ENCODE measurements at places on chromosomes 7 and 10.

DNA sequence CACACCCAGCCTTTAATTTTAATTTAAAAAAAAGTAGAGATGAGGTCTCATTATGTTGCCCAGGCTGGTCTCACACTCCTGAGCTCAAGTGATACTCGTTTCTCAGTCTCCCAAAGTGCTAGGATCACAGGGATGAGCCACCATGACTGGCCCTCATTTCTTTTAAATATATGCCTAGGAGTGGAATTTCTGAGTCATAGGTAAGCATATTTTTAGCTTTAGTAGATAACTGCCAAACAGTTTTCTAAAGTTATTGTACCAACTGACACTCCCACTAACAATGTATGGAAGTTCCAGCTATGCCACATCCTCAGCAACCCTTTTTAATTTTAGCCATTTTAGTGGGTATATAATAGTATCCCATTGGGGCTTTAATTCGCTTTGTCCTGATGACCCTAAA lies 13.8 kb upstream of the PPIF start:
- no peak for DNase-seq

- DNase-seq: no peak
These were observed 19.4 kb downstream of the MCM10 start for GRCh38 chr10:13180788-13181187.

DNA sequence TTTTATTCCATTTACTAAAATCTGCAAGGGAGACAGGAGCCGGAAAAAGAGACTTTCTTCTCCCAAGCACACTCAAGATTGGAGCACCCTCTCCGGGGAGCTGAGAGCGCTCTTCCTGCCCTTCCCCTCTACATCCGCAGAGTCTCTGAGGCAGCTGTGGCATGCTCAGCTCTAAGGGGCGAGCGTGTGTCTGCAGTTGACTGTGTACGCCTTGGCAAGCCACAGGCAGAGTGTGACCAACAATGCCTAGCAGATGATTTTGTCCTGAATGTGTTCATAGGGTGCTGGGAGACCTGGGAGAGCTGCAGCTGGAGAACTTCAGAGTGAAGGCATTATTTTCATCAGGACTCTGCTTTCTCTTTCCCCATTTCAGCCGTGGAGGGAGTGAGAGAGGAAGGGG lies 20.7 kb downstream of the MTURN start:
- no peak for DNase-seq

- DNase-seq: no peak
These were observed 83.3 kb upstream of the PAX2 start for GRCh38 chr10:100662067-100662466.

- DNase-seq: peak; percentile 24
These were observed 178.0 kb upstream of the GLI3 start for GRCh38 chr7:42414941-42415505.

- DNase-seq: no peak
These were observed 123.8 kb downstream of the TFEC start for GRCh38 chr7:115906731-115907130.

DNA sequence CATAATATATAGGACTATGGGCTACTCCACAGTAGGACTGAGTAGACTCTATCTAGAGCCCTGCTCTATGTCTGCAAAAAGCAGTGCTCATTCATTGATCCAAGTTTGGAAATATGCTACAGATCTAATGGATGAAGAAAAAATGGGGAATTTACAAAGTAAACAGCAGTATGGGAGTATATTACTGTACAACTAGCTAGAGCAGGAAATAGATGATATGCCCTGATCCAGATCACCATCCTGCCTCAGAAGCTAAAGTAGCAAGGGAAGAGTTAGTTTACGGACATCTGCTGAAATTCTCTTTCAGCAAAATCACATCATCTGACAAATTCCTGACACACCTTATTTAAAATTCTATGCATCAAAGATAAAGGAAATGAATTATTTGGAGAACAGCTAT lies 168.2 kb upstream of the SEMA3A start:
- no peak for DNase-seq

DNA sequence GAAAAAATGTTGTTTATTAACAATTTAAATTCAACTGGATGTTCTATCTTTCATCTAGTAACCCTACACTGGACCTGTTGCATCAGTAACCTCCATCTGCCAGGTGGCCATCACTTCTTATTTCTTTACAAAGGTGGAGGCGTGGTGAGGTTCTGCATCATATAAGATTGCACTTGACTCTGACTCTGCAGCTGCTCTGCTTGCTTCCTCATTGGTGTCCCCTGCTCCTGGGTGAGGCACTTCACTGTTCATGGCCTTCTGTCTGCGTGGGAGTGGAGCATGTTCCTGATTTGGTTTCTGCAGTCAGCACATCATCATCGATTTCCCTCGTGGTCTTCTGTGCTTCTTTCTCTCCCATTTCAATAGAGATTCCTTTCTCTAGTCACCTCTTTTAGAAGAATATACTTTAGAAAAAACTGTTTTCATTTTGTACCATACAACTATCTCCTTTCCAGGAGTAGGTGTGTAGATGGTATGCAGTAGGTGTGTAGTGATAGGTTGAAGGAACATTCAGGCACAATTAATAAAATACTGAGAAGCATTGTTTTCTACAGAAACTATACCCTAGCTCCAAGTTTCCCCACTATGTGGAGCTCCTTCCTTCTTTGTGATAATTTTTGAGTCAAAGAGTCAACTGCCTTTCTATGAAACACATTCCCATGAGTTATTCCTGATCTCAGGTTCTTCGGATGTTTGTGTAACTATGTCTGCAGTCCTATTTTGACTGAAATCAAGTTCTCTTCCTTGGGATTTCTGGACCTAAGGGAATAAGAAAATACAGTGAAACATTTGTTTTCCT lies 231.7 kb upstream of the CNTNAP2 start:
- peak; percentile 3 for DNase-seq

DNA sequence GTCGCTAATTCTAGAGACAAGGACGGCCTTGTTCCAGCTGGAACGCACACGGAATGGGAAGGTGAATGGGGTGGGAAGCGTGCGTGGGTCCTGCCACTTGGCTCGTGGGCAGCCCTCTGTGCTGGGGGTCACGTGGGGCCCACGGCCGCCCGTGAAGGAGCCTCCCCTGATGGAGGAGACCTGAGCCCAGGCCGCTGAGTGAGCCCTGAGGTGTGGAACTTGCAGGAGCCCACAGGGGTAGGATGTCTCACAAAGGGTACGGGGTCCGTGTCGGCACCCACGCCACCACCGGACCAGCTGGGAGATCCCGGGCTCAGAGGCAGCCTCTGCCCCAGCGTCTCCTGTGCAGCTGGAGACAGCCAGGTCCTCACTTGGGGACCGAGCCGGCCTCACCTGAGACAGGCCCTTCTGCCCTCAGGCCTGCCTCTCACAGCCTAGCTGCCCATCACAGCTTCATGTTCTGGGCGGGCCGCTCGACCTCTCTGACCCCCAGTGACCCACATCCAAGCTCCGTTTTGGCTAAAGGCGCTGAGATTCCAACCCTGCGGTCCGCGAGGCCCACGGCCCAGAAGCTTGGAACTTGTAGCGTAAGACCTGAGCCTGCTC lies 84.8 kb downstream of the FOXL3 start:
- no peak for DNase-seq

GRCh38 chr10:128481152-128481840 lies 355.1 kb upstream of the MKI67 start:
- no peak for DNase-seq

GRCh38 chr7:121961089-121961867 lies 88.3 kb downstream of the PTPRZ1 start:
- peak; percentile 78 for DNase-seq

- DNase-seq: no peak
These were observed 687 bp downstream of the HELLS start for GRCh38 chr10:94546049-94546900.

DNA sequence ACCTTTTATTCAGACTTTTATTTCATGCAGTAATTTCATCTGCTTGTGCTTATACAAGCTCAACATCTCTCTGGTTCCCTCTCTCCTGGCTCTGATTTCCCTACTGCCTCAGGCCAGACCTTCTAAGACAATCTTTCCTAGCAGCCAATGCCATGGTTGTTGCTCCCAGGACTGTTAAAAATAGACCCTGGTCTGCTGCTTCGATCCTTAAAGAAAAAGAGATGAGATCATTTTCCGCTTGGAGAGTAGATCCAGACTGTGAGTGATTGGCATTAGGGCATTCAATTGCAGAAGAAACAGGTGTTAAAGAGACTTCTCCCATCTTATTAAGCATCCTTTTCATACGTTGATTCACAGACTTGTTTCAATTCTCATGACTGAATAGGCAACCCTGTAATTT lies 68.4 kb upstream of the ITGB1 start:
- DNase-seq: no peak

GRCh38 chr7:127884066-127884559 lies 147.1 kb downstream of the LRRC4 start:
- no peak for DNase-seq

- no peak for DNase-seq
These were observed 304.3 kb upstream of the PITRM1 start for GRCh38 chr10:3476640-3477448.

GRCh38 chr7:150382123-150382843 lies 3.2 kb downstream of the ZNF775 start:
- DNase-seq: no peak

- no peak for DNase-seq
These were observed 51.3 kb upstream of the KCND2 start for GRCh38 chr7:120221666-120222065.

DNA sequence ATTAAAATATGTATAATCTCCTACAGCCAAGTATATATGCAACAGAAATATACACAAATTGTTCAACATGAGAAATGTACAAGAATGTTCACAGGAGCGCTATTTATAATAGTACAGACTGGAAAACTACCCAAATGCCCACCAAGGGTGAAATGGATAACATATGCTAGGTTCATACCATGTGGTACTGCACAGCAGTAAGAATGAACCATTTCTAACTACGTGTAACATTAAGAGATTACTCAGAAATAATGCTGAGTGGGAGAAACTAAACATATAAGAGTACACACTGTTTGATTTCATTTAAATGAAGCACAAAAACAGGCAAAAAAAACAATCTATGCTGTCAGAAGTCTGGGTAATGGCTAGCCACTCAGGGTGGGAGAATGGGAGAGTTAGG lies 45.8 kb downstream of the RNLS start:
- no peak for DNase-seq

- no peak for DNase-seq
These were observed 178.8 kb downstream of the TPK1 start for GRCh38 chr7:144656965-144657517.

GRCh38 chr10:124864421-124865193 lies 63.0 kb downstream of the ABRAXAS2 start:
- no peak for DNase-seq

DNA sequence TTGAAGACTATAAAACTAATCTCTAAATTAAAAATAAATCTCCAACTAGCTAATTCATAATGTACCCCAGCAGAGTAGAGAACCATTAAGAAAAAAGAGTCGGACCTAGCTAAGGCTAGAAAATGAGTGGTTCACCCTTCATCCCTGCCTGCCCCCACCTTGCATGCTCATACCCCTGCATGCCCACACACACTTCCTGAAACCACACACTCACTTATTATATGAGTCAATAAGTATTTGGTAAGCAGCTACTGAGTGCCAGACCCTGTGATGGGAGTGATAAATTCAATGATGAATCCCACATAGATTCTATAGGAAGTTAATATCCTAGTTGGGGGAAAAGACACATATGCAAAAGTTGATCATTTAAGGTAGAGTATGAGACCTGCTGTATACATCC lies 152.9 kb upstream of the INHBA start:
- DNase-seq: no peak

DNA sequence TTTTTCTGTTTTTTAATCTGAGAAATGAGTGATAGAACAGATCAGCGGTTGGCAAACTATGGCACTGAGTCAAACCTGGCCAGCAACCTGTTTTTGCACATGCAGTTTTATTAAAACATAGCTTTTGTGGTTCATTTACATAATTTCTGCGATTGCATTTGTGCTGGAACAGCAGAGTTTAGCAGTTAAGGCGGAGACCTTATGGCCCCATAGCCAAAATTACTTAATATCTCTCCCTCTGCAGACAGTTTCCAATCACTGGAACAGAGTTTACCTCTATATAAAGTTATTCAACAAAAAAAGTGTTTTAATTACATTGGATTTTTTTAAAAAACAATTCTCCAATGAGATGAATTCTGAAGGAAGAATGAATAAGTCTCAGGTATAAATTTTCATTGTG lies 212.1 kb downstream of the DGKB start:
- DNase-seq: no peak

GRCh38 chr7:112554591-112554990 lies 73.8 kb downstream of the LSMEM1 start:
- no peak for DNase-seq

GRCh38 chr7:26001662-26002244 lies 150.2 kb upstream of the NFE2L3 start:
- no peak for DNase-seq

- peak; percentile 99 for DNase-seq
These were observed 204.4 kb downstream of the CXCL12 start for GRCh38 chr10:44180321-44181168.

DNA sequence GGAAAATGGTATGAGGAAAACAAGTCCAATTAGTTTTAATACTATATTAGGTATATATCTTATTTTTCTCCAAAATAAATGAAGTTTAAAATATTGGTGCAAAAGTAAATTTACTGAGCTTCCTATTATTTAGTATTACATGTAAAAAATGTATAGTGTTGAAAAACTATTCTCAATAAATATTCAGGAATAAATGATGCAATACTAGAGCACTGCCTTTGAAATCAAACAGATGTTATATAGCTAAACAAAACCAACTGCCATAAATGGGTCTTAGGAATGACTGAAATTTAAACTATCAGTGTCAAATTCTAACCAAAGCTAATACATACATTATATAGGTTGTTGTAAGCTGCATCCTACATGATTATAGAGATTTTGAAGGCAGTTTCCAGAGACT lies 1434.0 kb upstream of the LRRTM3 start:
- no peak for DNase-seq
